Activated T-cell treated with anti-CD3 and anti-CD28 coated beads for 4 hours (primary cell): ENCODE measurements at places on chromosomes 2 and 18.

DNA sequence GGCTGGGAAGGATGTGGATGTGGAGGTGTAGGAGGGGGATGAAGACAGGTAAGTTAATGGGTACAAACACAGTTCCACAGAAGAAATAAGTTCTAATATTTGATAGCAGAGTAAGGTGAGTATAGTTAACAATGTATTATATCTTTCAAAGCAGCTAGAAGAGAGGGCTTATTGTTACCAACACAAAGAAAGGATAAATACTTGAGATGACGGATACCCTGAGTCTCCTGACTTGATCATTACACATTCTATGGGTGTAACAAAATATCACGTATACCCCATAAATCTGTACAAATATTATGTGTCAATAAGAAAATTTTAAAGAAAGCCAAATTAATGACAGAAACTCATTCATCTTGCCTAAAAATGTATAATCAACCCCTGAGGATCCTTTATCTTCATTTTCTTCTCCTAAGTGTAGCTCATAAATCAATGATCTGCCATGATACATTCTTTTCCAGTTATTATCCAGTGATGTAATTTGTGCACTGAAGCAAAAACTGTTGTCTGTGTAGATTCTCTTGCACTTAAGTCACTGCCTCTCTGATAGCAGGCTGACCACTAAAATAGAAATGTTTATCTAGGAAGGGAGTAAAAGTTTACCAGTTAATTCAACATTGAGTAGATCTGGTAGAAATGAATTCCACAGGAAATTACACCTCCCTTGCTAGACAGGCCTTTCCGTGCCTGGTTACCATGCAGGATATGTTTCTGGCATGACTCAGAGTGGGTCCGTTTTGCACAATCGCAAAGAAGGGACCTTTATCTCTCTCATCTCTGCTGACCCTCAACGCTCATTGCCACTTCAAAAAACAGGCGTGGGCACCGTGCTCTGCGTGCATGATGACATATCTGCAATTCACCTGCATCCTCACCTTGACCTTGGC lies 249.7 kb upstream of the NCKAP5 start:
- DNase-seq = no peak

GRCh38 chr2:6497048-6497447 lies 368.7 kb downstream of the CMPK2 start:
- no peak for DNase-seq

DNA sequence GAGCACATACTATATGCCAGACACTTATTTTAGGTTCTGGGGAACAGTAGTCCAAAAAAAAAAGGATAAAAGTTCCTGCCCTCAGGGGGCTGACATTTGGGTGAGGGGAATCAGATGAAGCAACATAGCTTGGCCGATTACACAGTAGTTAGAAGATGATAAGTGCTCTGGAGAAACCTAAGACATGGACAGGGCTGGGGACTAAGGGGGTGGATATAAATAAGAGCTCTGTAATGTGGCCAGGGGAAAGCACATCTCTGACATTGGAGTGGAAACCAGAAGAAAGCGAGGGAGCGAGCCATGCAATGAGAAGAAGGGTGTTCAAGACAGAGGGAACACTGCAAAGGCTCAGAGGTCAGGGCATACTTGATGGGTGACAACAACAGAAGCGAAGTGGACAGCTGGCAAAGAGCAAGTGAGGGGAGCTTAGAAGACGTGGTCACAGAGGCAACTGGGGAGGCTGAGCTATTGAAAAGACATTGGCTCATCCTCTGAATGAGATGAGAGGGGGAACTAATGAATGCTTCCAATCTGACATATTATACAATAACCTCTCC lies 11.4 kb downstream of the TMEM182 start:
- DNase-seq = no peak

GRCh38 chr2:58065248-58065647 lies 18.6 kb downstream of the VRK2 start:
- no peak for DNase-seq

- no peak for DNase-seq
Observed at GRCh38 chr18:76328140-76328539, 166.9 kb downstream of the ZNF516 start.
